Activated T-cell treated with anti-CD3 and anti-CD28 coated beads for 1 hour (primary cell): ENCODE measurements at places on chromosomes 6 and 20.

GRCh38 chr20:34004227-34004626, 10.5 kb downstream of the RALY start:
- DNase-seq = no peak

GRCh38 chr20:25376236-25376635, 14.4 kb downstream of the ABHD12 start:
- DNase-seq = no peak

GRCh38 chr6:92111386-92111785, 1308.0 kb downstream of the EPHA7 start:
- DNase-seq = no peak

- no peak for DNase-seq
Observed at GRCh38 chr6:114000069-114000468, 29.1 kb upstream of the HDAC2 start.

- DNase-seq = no peak
Observed at GRCh38 chr6:830667-831327, 137.9 kb upstream of the EXOC2 start.

DNA sequence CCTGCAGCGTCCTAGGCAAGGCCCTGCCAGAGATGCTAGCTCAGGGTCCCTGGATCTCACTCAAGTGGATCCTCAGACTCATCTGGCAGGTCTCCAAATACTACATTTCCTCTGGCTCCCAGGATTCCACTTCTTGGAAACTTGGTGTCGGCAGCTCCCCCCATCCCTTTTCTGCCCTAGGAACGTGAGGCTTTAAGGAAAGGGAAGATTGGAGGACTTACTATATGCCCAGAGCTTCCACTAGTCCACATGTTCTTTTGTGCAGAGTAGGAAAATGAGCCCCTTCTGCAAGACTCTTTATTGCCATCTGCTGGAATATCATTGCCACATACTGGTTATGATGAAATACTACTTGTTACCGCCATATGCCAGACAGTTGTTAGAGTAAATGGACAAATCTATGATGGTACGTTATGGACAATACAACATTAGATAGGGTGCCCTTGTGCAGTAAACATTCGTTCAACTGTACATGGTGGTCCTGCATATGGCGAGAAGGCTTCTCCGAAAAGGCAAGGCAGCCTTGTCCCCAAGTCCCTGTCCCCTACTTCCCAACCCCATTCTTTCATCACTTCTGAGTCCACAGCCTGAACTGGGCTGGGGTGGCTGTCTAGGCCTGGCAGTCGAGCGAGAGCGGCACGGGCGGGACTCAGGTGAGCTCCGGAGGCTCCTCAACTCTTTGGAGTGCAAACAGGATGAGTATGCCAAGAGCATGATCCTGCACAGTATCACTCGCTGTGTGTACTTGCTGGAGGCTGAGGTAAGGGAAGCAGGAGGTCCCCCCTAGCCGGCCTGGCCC, 780 bp downstream of the ARMC12 start:
- no peak for DNase-seq

DNA sequence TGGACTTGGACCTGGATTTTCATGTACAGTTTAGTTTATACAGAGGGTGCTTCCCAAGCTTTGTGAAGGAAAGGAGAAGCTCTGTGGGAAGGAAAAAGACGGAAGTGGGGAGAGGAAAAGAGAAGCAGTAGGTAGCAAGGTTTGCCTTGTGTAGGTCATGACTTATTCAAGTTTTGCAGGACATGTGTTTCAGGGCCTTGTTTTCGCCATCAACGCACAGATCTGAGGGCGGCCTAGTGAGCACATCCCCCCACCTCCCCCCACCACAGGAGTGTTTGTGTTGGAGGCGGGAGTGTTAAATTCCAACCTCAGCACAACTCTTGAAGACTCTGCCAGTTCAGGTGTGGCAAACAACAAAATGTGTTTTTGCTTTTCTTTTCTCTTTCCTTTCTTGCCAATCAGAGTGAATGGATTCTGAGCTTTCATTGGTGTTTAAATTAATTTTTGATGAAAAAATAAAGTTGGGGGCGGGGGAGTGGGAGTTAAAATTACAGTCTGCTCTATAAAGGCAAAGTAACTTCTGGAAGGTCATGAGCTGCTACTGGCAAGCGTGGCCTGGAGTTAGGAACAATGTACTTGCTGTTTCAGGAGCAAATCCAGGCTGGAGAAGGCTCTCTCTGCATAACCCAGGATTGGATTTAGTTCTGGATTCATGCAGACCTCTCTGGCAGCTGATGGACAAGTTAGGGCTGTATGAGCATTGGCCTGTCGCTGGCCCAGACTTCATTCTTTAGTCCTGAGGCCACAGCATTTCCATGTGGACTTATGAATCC, 338.5 kb downstream of the CD83 start:
- DNase-seq = no peak
